ENCODE measurements at places on chromosomes 3 and 15. TPM values are rescaled to one million over a fixed set of nuclear protein-coding genes. Genes with fewer than 3 reads are reported as not detected.

Gene GPR62
- not detected for total RNA-seq

Gene GOLGA6L9
- total RNA-seq, result 7.5 TPM

Gene PEX5L
- total RNA-seq, result not detected

Gene C3orf49
- not detected for total RNA-seq

Gene CCR3
- not detected for total RNA-seq

Gene CCR8
- total RNA-seq, result not detected

Gene PLSCR5
- total RNA-seq, result not detected

Gene SELENOK
- 48.7 TPM for total RNA-seq

Gene CSPG5
- not detected for total RNA-seq

Gene GSK3B
- 34.6 TPM for total RNA-seq

Gene GNAT1
- total RNA-seq, result not detected

Gene C3orf20
- not detected for total RNA-seq

Gene PAQR9
- total RNA-seq, result not detected

Gene ANKRD63
- not detected for total RNA-seq

Gene ABI3BP
- 77.0 TPM for total RNA-seq

Gene TLR9
- not detected for total RNA-seq

Data from Peyer's patch (tissue), 4 donors.